G401 (cell line): ENCODE measurements at places on chromosomes 4 and X.

DNA sequence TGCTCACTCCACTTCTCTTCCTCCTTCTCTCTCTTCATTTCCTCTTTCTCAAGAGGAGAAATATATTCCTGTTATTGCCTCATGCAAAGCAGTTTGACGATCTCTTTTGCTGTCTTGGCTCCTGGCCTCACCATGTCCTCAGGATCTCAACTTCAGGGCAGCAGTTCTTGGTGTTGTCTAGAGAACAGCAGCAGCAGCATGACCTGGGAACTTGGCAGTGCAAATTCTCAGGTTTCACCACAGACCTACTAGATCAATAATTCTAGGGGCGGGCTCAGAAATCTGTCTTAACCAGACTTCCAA is 193.4 kb upstream of the EDNRA start:
- no peak for DNase-seq

- DNase-seq = no peak
Observed at GRCh38 chr4:4289055-4289454, 899 bp downstream of the LYAR start.

GRCh38 chrX:118839334-118839958 is 15.8 kb downstream of the ZCCHC12 start:
- DNase-seq = peak; percentile 59

DNA sequence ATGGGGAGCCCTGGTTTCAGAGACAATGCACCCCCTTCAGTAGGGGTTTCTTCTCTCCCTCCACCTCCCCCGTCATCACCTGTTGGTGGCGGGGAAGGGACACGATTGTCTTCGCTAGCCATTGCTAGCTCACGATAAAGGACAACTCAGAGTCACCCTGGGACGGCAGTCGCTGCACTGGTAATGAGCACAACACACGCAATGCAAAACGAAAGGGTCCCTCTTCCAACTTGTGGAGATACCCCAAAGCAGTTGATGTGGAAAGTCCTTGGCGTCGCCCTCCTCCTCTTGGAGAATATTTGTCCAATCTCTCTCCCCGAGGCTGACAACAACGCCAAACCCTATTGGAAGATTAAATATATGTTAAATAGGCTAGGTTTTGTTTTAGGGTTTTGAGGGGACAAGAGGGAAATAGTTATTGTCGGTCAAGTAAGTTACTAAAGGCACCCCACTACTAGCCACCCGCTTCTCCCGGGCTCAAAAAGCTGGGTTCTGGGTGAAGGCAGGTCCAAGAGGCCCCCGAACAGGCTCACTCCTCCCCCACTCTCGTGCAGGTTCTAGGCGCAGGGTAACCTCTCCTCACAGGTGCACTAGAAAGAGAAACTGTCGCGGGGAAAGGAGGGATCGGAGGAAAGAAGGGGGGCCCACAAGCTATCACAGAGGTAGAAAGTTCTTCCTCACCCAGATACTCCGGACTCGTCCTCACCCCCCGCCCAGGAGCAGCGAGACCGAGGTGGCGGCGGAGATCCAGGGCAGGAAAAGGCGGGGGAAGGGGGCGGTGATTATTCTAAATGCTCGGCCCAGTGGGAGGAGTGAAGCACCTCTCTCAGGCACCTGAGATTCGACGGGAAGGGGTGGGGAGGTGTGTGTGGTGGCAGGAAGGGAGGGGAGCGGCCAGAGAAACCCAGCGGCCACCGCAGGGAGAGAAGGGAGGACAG is at the start of gene LRBA:
TSS of gene LRBA (minus strand) at position 764 of the 938 bp plus-strand sequence. CDS start at position 122, 642 bp downstream.
- DNase-seq = peak; percentile 86

GRCh38 chrX:112355931-112356330 is 273.4 kb upstream of the TRPC5 start:
- DNase-seq = no peak

- DNase-seq = no peak
Observed at GRCh38 chr4:105657117-105657765, 51.2 kb downstream of the INTS12 start.

GRCh38 chrX:118108304-118108703 is 8.3 kb downstream of the KLHL13 start:
- DNase-seq = no peak
